ENCODE measurements at places on chromosomes 4 and X.
A peak's percentile ranks its signal among the peaks of the same experiment; 100 is the strongest.

DNA sequence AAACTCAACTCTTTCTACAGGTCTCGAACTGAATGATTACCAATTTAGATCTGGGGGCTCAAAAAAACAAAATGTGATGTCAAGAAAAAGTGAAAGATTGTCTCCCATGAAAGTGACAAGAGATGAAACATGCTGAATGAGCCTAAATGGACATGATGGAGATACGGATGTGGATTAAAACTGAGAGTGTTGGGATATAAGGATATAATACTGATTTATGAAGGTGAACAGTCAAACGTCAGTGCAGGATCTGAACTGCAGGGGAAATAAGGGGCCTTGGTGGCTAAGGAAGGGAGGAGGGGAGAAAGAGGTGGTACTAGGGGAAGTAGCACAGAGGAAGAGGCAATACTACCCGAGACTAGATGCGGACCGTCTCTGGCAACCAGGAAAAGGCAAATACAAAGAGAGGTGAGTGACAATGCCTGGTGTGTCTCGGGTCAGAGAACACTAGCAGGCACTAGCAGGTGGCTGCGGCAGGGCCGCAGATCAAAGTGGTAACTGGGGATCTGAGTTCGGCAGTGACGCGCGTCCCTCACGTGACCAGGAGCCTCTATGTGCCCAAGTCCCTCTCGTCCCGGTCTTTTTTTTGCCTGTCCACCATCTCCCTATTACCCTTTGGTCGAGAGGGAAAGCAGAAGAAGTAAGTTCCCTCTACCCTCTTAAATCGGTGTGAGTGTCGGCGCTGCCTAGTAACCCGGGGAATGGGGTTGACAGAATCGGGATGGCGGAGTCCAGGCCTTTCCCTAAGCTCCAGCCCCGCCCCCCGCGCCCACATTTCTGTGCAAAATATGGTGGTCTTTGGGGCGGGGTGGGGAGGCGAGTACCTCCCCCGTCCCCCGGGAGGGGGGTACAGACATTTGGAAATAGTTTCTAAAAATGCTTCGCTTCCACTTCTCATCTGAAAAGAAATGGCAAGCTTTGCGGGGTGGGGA, at the start of gene TCEAL1:
TCEAL1 (plus strand) TSS at position 590 of the 932 bp plus-strand sequence. CDS start 942 bp downstream, outside the sequence.
- DNase-seq, result peak; percentile 54

DNA sequence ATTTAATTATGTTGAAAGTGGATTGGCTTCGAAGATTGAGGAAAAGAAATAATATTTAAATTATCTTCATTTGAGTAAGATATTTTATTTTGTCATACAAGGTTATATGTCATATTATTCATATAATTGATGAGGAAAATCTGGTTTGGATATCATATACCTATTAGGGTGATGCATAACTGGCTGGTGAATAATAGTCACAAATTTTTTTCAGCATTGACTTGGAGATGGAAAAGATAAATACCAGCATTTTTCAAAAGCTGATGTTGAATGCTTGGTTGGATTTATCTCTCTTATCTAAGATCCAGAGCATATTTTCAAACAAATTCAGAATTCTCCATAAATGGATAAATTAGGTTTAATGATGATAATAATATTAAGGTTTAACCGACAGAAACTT, 93.5 kb upstream of the SLIT2 start:
- DNase-seq, result no peak

- no peak for DNase-seq
Observed at GRCh38 chr4:175092114-175092513, 174.0 kb downstream of the ADAM29 start.

- no peak for DNase-seq
Observed at GRCh38 chr4:177099211-177099610, 210.5 kb upstream of the NEIL3 start.

DNA sequence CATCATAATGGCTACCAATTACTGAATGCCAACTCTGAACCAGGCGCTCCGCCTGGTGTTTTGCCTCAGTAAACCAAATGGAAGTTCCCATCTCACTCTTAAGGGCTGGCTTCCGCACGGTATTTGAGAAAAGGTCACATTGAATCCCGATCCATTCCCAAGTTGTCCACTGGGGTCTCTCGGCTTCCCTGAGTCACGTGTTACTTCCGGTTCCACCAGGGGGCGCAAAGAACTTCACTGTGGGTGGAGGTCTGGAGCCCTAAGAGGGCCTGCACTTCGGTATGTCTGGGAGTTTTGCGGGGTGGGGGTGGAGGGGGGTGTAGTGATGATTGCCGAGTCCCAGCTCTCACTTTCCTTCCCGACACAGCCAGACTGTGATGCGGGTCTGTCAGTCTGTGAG, 13.4 kb upstream of the NHS start:
- no peak for DNase-seq

All from renal pelvis (tissue), 12 donors.